ENCODE measurements at places on chromosomes 2 and 18. TPM values are rescaled to one million over a fixed set of nuclear protein-coding genes. Genes with fewer than 3 reads are reported as not detected.

The GPBAR1 gene
- total RNA-seq = 0.39 TPM

The TUBA3E gene
- 4.7 TPM for total RNA-seq

The C2orf66 gene
- total RNA-seq = not detected

DNA sequence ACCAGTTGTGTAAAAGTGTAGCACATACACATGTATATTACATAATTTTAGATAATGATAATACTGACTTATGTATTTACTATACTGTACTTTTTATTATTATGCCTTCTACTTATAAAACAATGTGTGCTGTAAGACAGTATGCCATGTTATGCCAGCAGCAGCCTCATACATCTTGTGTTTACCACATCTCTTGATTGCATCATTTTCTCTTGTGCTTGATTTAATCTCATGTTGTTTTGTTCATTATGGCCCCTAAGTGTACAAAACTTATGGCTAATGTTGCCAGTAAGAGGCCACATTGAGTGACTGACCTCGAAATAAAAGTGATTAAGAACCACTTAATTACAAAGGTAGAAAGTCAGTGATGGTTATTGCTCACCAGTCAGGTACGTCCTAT lies 128.0 kb upstream of the SP5 start:
- H3K4me1 ChIP-seq = no peaks in the 10 kb centered on the region
- H3K27ac ChIP-seq = no peak overlapping the region
- no peaks in the 10 kb centered on the region for H3K36me3 ChIP-seq
- no peak for DNase-seq

GRCh38 chr18:23209031-23209430 lies 73.7 kb downstream of the CABLES1 start:
- H3K4me3 ChIP-seq = no peak overlapping the region
- DNase-seq = no peak
- H3K36me3 ChIP-seq = no peaks in the 10 kb centered on the region
- H3K4me1 ChIP-seq = no peaks in the 10 kb centered on the region
- H3K27ac ChIP-seq = no peak overlapping the region

DNA sequence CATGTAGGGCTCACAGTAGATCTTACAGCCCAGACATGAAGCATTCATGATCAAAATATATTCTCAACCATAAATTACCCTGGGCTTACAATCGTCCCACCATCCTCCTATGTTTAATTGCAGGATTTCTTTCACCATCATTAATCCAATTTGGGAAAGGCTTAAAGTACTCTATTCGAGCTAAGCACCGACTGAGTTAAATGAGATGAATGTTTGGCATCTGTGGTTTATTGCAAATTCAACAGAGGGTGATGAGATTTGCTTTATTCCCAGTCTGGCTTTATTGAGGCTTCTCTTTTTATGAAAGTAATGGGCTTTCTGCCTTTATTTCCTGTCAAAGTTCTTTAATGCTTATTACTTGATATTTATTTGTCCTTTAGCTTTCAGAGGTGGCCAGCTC lies 159.0 kb downstream of the METTL4 start:
- no peak overlapping the region for H3K27ac ChIP-seq
- no peak overlapping the region for H3K4me3 ChIP-seq
- H3K36me3 ChIP-seq = no peaks in the 10 kb centered on the region
- no peaks in the 10 kb centered on the region for H3K4me1 ChIP-seq
- DNase-seq = no peak

DNA sequence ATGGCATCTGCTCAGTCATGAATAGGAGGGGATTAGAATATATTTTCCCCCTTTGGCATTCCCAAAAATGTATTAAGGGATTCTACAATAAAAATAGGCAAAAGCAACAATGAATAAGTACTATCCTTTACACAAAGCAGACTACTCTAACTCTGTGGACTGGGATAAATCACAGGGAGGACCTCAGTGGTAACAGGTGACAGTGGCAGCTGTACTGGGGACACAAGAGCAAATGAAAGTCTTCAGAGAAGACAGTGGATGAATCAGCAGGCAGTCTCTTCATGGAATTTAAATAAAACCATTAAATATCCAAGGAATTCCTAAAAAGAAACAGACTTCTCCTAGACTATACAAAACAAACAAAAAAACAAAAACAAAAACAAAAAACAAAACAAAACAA lies 4.8 kb downstream of the CDH7 start:
- no peak overlapping the region for H3K4me3 ChIP-seq
- no peak for DNase-seq
- no peak overlapping the region for H3K27ac ChIP-seq
- H3K36me3 ChIP-seq = no peaks in the 10 kb centered on the region
- no peaks in the 10 kb centered on the region for H3K27me3 ChIP-seq
- H3K4me1 ChIP-seq = no peaks in the 10 kb centered on the region

DNA sequence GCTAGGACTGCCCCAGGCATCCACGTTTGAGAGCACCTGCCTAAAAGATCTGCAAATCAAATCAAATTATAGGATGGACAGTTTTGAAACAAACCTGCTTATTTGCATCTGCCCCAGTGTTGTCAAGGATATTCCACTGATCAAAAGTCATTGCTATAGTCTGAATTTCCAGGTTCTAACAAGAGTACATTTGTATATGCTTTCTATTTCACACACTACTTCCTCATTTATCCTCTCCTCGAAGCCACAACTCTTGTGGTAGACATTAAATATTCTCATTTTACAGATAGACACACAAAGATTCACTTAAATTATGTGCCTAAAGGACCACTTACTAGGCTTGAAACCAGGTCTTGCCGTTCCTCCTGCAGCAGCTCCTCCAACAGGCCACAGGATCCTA lies 11.9 kb upstream of the TET3 start:
- no peak for DNase-seq
- H3K27me3 ChIP-seq = no peaks in the 10 kb centered on the region
- H3K27ac ChIP-seq = no peak overlapping the region

GRCh38 chr2:211129798-211130197 lies 573.4 kb downstream of the CPS1 start:
- H3K27ac ChIP-seq = no peak overlapping the region
- no peaks in the 10 kb centered on the region for H3K27me3 ChIP-seq
- no peak for DNase-seq

- DNase-seq = no peak
- peaks cover 4% of the 10 kb centered on the region for H3K4me1 ChIP-seq
- no peak overlapping the region for H3K27ac ChIP-seq
These were observed 33.0 kb upstream of the IER3IP1 start for GRCh38 chr18:47209171-47209570.

DNA sequence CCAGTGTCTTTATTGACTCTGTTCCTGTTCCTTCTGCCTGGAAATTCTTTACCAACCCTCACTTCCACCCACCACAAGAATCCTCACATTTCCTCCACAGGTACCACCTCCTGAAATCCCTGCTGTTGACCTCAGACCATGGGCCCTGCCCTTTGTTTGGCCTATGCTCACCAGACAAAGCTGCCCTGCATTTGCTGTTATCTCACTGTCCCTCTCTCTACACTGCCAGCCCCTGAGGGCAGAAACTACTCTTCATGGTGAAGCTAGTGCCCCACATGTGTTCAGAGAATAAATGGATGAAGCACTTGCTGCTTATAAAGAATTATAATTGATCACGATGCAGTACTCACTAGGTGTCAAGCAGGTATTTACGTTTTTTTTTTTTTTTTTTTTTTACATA lies 608.4 kb downstream of the TSN start:
- no peak overlapping the region for H3K4me3 ChIP-seq
- H3K27ac ChIP-seq = no peak overlapping the region
- no peaks in the 10 kb centered on the region for H3K27me3 ChIP-seq
- DNase-seq = no peak

DNA sequence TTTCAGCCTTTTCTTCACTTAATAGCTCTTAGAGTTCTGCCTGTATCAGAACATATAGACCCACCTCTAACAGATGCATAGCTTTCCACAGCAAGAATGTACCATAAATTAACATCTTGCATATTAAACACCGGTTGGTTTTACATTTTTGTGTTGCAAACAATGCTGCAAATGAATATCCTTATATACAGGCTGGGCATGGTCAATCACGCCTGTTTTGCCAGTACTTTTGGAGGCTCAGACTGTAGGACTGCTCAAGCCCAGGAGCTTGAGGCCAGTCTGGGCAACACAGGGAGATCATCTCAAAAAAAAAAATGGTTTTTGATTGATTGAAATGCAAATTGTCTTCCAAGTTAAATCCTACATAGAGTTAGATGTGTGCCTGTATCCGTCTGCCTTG lies 1.5 kb upstream of the LCT start:
- no peaks in the 10 kb centered on the region for H3K27me3 ChIP-seq
- H3K36me3 ChIP-seq = no peaks in the 10 kb centered on the region
- no peak overlapping the region for H3K27ac ChIP-seq
- H3K4me3 ChIP-seq = no peak overlapping the region

Data from heart right ventricle (tissue), 16 donors.